ENCODE measurements at places on chromosomes 12 and 14. TPM values are rescaled to one million over a fixed set of nuclear protein-coding genes. Genes with fewer than 3 reads are reported as not detected.

TAS2R7 gene
- not detected for total RNA-seq

LHX5 gene
- total RNA-seq: not detected

WDR89 gene
- 10.2 TPM for total RNA-seq

MYO1A gene
- total RNA-seq: 0.24 TPM

SLC5A8 gene
- not detected for total RNA-seq

YAF2 gene
- total RNA-seq: 25.9 TPM

LRRC10 gene
- not detected for total RNA-seq

RASSF9 gene
- total RNA-seq: 0.67 TPM

Data from A549 treated with CORT108297 at 1 μM for 4 hours (cell line).